ENCODE measurements at places on chromosomes 16 and 17.

- no peak for DNase-seq
Observed at GRCh38 chr17:46009681-46010596, 10.9 kb downstream of the STH start.

GRCh38 chr17:49218941-49219913, 8.7 kb downstream of the ABI3 start:
- DNase-seq: no peak

DNA sequence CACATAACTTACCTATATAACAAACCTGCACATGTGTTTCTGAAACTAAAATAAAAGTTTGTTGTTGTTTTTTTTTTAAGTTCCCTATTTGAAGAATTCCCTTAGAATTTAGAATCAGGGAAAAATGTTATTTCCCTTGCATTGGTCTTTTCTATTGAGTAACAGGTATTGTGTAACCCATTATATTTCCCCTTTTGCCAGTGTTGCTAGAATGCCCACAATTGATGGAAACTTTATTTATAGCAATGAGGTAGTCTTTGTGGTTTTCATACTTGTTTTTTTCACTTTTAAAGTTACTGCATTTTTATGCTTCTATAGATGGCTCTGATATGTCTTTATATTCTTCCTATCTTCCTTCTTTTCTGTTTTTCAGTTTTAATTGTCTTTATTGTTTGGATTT, 3.9 kb downstream of the NLRP1 start:
- DNase-seq: no peak

DNA sequence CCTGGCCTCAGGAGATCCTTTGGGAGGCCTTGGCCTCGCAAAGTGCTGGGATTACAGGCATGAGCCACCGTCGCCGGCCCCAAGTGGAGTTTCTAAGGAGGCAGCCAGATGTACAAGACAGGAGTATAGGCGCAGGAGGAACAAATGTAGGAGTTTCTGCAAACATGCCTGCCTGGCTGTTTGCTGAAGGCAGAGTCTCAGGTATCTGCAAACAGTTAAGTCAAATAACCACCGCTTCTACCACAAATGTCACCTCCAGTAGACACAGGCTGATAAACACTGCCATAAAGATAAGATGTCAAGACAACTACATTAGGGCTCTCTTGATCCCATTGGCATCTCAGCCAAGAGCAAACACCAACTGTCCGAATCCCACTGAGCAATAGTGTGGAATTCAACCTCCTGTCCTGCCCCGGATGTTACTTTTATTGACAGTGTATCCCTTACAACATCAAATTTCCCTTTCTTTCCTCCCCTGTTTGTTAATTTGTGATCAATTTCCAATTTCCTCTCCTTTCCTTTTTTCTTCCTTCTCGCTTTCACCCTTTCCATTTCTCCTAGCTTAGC, 5.6 kb upstream of the COG1 start:
- DNase-seq: no peak

- no peak for DNase-seq
Observed at GRCh38 chr16:83706394-83706793, 101.4 kb upstream of the HSBP1 start.

GRCh38 chr16:61887903-61888302, 148.3 kb downstream of the CDH8 start:
- DNase-seq: no peak

DNA sequence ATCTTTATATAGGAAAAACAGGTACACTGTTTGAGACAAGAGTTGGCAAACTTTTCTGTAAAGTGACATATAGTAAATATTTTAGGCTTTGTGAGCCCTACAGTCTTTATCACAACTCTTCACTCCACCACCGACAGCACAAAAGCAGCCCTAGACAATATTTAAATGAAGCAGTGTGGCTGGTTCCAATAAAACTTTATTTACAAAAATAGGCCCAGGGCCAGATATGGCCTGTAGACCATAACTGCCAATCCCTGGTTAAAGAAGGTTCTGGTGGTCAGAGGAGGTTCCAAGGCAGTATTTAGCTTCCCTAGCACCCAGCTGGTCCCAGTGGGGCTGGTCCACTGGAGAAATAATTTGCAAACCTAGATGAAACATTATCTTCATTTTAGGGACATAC, 3.6 kb downstream of the FAM117A start:
- no peak for DNase-seq

GRCh38 chr17:74798239-74798707, 22.1 kb upstream of the NAT9 start:
- DNase-seq: no peak

- no peak for DNase-seq
Observed at GRCh38 chr16:23016368-23016767, 132.9 kb downstream of the USP31 start.

GRCh38 chr17:44124118-44124438, 637 bp upstream of the HDAC5 start:
- DNase-seq: no peak

- DNase-seq: no peak
Observed at GRCh38 chr17:70139449-70139993, 29.8 kb upstream of the KCNJ2 start.

GRCh38 chr17:64546716-64547115, 39.9 kb downstream of the CEP95 start:
- no peak for DNase-seq

- no peak for DNase-seq
Observed at GRCh38 chr17:44900894-44901293, 1.6 kb upstream of the EFTUD2 start.

DNA sequence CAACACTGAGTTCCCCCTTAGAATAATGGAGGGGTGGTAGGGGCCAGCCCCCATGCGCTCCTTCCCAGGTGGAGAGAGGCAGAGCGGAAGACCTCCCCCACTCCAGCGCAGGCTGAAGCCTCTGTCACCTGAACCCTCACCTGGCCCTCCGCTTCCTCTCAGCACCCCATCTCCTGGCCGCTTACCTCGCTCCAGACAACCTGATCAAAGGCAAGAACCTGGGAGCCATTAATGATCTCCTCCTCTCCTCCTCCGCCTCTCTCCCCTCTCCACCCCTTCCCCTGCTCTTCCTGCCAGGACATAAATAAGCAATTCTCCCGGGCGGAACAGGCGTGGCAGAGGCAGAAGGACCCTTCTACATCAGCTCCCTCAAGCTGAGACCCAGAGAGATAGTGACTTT, 110.2 kb upstream of the LHX1 start:
- no peak for DNase-seq

- peak; percentile 71 for DNase-seq
Observed at GRCh38 chr16:81616321-81617020, 162.6 kb upstream of the PLCG2 start.

DNA sequence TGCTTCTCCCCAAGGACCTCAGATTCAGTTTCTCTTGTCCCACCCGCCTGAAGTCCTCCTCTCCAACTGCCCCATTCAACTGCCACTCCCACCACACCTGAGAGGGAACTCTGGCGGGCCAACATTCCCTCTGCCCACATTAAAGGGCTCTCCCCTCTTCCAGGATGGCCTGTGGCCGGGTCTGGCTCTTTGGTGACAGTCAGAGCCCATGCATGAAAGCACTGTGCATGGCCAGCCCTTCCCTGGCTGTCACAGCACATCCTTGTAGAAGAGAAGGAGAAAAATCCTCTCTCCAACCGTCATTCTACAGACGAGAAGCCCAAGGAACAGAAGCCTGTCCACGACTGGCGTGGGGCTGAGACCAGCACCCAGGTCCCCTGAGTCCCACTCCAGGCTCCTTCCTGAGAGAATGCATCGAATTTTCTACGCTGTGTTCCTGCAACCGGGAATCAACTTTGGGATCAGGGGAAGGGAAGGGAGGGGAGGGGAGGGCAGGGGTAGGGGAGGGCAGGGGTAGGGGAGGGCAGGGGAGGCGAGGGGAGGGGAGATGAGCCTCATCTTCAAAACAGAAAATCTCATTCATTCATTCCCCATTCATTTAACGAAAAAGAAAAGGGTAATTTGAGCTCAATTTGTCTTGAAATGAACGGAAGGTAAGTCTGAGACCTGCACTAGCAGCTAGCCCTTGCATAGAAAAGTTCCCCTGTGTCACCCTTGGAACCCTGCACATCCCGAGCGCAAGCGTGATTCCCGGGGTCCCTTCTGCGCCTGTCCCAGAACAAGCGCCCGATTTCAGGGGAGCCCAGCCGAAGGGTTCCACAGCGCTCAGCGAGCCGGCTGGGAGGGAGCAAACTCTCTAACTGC, at the start of gene ABCC12:
Gene ABCC12 (minus strand): TSS at position 68 of the 864 bp plus-strand sequence. CDS start 9,569 bp downstream, outside the sequence.
- DNase-seq: no peak

DNA sequence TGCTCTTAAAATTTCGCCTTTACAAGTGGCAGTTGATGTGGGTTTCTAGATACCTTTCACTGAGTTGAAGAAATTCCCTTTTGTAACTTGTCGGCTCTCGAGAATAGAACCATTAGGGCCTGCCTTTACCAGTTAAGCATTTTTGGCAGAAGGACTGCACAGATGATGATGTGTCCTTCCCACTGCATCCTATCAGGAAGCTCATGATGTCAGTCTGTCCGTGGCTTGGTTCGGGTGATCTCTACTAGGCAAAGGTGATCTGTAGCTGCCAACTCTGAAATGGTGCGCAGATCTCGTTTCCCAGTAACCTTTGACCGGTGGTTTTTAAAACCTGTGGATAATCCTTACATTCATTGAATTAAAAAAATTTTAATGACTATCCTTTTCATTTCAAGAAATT, 49.7 kb downstream of the ZNRF1 start:
- no peak for DNase-seq

- peak; percentile 77 for DNase-seq
Observed at GRCh38 chr17:44218344-44219107, 949 bp downstream of the UBTF start.

DNA sequence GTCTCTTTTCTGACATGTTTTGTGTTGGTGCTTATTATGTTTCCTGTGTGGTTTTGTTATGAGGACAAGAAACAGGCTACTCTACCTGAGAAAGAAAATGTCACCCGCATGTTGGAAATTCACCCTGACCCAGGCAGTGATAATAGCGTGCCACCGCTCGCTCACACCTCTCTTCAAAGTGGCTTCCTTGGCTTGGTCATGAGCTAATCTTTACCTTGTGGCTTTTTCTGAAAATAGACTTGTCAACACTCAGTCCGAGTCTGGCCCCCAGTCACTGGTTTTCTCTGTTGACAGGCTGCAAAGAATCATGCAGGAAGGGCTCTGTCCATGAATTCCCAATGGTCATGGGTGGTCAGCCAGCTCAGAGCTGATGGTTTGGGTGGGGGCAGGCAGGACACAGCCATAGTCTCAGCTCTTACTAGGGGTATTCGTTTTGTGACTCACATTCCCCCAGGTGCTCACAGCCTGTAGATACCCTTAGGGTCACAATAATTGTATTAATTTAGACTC, 121.3 kb upstream of the CACNG5 start:
- DNase-seq: no peak

- DNase-seq: no peak
Observed at GRCh38 chr16:66874079-66874775, 6.1 kb upstream of the PDP2 start.

DNA sequence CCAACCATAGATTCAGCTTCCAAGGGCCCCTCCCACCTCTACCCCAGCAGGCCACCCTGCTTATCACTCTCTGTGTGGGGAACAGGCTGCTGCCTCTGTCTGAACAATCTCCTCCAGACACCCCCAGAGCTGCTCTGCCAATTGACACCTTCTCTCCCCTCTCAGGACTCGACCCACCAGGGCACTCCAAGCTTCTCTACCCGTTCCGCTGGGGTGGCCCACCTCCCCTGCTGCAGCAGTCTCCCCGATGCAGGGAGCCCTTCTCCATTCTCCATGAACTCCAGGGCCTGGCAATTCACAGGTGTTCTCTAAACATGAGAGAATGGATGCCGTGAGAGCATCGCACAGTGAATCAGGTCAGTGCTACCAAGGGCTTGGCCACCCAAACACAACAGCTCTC, 28.3 kb upstream of the FAAP100 start:
- no peak for DNase-seq

DNA sequence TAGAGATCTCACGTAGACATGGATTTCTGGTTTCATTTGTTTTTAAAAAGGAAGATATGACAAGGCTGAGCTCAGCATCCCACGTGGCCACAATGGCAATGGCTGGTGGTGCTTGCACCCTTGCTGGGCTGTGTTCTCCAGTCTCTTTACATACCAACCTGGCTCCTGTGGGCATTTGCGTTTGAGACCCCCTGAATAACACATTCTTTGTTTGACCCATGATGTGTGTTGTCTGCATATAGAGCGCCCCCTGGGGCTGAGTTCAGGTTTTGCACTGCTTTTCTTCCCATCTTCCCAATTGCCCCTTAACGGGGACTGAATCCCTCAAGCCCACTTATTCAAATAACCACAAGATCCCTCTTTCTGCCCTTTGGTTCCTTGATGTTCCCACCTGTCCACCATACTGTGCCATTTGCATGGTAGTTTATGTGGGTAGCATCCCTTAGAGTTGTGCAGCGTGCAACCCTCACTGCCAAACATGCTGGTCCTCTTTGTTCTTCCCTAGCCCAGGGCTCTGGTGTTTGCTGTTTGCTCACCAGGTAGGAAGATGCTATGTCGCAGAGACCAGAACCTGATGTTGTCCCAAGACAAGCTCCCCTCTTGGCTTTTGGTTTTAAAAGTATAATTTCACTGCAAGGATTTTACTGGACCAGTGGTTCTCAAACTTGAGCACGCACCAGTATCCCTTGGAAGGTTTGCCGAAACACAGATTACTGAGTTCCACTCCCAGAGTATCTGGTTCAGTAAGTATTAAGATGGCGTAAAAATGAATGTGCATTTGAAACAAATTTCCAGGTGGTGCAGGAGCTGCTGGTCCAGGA, 38.5 kb upstream of the NKD1 start:
- DNase-seq: peak; percentile 7

GRCh38 chr17:76565728-76566612, 19.7 kb downstream of the ST6GALNAC2 start:
- DNase-seq: no peak

DNA sequence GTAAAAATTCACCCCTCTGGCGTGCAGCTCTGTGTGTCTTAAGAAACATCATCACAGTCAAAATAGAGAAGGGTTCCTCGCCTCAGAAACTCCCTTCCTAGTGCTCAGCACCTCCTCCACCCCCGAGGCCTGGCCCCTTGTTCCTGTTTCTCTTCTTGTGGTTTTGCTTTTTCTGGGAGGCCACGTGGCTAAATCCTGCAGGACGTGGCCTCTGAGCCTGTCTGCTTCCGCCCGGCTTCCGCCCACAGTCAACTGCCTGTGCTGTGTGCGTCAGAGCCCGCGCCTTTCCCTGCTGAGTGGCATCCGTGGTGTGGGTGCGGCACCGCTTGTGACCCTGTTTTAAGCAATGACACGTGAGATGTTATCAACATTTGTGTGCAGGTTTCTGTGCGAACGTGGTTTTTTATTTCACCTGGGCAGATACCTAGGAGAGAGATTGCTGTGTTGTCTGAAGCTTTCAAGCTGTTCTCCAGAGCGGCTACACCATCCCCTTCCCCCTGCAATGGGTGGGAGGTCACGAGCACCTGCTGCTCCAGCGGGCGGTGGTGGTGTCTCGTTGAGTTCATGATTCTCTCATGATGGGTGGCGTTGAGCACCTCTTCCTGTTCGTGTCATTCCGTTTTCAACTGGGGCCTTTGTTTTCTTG, 21.7 kb downstream of the ACSF3 start:
- DNase-seq: peak; percentile 84

DNA sequence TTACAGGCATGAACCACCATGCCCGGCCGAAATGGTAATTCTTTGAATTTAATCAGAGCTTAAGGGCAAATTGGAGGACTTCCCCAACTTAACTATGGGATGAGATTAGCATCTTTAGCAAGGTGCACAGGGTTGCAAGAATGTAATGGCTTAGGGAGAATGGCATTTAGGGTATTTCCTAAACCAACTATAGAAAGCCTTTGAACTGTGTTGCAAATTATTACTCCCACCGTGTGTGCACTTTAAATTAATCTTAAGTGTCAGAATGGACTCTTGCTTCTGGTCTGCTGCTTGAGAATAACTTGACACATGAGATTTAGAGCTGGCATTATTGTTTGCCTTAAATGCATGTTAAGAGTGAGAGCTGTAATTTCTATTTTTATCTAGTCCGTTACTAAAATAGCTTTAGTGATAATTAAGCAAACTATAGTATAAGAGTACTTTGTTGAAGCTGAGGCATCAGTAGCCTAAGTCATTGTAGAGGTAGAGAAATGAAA, 59.8 kb downstream of the TUBD1 start:
- no peak for DNase-seq
